HepG2 (cell line): ENCODE measurements at places on chromosomes 3 and 15. TPM values are rescaled to one million over a fixed set of nuclear protein-coding genes. Genes with fewer than 3 reads are reported as not detected.

Gene SCAPER
- polyA plus RNA-seq: 4.3 and 4.5 TPM in 2 replicates

Gene TNFSF10
- 9.9 and 20.3 TPM in 2 replicates for polyA plus RNA-seq

Gene SOX14
- polyA plus RNA-seq: not detected in 2 replicates

Gene MTHFS
- 48.7 and 49.7 TPM in 2 replicates for polyA plus RNA-seq

Gene OSTN
- not detected in 2 replicates for polyA plus RNA-seq

Gene UBAP1L
- 1.4 and 1.7 TPM in 2 replicates for polyA plus RNA-seq
